GOT3 (cell line): ENCODE measurements at places on chromosomes 4 and X.

- no peak for DNase-seq
Observed at GRCh38 chr4:6815029-6815836, 32.7 kb downstream of the KIAA0232 start.

DNA sequence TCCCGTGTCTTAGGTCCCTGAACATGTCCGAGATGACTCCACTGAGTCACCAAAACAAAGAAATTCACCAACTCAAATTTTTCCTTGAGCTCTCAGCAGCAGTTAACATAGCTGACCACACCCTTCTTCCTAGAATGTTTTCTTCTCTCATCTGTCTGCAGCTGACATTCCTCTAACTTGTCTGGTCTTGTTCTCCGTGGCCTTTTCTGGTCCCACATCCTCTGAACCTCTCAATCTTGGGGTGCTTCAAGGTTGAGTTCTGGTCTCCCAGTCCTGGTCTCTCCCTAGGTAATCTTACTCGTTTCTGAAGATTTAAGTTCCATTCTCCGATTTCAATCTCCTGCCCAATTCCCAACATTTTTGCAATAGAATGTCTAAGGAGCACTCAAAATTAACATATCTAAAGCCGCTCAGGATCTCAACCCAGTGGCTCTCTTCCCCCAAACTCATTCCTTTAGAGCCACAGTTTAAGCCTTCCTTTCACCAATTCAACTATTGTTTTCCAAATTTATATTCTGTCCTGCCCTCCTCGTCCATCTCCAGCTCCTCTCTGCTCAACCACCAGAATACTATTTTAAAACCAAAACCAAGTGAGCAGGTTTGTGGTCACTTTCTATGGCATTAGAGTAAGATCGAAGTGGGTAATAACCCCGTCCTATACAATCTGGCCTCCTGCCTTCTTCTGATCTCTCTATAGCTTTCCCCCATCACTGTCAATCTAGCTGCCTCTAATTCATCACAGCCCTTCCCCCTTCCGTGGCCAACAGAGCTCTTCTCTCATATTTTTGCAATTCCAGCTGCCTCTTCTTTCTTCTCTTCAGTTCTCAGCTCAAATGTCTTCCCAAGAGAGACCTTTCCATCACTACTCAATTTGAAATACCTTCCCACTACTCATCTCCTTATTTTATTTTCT lies 1.2 kb downstream of the TRIML2 start:
- no peak for DNase-seq

- no peak for DNase-seq
Observed at GRCh38 chr4:174401471-174402130, 117.9 kb downstream of the CEP44 start.

DNA sequence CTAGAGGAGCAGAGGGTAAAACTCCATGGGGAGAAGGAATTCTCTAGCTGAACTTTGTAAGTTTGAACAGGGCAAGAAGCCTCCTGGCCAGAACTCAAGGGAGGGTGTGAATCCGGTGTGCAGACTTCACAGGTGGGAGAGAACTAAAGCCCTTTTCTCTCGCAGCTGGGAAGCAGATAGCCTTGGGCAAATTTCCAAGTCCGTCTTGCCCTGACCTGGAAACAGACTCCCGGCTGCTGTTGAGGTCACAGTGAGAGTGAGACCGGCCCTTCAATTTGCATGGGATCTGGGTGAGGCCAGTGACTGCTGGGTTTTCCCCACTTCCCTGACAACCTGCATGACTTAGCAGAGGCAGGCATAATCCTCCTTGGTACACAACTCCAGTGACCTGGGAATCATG lies 94.5 kb upstream of the ZNF827 start:
- no peak for DNase-seq

GRCh38 chrX:49710744-49711319 lies 15.0 kb upstream of the PAGE1 start:
- no peak for DNase-seq

DNA sequence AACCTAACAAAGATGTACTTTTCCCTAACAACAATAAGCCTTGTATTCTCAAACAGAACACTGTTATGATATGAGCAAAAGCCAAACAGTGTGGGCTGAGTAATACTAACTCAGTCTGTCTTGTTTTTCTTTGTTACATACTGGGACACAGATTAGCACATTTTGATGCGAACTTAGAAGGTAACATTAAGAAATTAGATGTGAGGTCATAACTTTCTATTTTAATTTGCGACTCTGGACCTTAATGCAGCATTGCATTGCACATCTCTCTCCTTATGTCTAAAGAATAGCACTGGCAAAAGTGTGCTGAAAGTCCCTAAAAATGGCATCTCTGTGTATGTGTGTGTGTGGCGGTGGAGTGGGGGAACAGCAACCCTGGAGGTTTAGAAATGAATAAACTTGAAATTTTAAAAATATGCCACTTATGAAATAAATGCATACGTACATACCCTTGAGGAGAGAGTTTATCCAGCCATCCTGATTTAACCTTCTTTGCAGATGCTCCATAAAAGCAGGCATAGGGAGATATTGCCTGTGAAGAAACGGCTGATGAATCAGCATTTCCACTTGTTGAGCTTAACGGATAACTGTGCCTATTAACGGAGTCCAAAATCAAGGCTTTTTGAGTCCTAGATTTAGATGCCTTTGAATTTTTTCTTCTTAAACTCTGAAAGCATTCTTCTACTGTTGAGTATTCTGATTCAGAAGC lies 34.2 kb downstream of the ARAP2 start:
- DNase-seq = no peak

DNA sequence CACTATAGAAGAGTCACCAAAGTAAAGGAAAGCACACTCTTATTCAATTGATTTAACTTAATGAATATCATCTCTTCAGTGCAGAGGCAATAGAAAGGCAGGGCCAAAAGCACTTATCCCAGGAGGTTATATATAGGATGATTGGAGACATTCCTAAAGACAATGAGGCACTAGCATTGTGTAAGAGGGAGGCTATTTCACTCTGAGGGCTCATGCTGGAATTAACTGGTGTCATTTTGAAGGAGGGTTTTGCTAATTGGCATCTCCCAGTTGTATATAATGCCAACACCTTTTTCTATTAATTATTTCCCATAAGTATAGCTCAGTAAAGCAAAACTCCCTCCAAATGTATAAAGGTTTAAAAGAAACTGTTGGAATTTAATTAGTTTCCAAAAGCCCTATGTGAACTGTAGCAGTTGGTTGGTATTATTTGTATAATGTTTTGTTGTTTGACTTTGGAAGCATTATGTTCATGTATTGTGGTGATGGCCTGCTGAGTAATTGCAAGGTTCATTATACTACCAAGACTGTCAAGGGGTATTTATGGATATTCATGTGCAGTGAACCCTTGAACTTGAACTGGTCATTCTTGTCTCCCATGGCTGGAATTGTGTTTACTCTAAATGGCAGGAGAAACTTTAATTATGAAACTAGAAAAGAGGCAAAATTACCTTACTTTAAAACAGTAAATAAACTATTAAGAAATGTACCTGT lies 270.3 kb downstream of the BMPR1B start:
- no peak for DNase-seq

DNA sequence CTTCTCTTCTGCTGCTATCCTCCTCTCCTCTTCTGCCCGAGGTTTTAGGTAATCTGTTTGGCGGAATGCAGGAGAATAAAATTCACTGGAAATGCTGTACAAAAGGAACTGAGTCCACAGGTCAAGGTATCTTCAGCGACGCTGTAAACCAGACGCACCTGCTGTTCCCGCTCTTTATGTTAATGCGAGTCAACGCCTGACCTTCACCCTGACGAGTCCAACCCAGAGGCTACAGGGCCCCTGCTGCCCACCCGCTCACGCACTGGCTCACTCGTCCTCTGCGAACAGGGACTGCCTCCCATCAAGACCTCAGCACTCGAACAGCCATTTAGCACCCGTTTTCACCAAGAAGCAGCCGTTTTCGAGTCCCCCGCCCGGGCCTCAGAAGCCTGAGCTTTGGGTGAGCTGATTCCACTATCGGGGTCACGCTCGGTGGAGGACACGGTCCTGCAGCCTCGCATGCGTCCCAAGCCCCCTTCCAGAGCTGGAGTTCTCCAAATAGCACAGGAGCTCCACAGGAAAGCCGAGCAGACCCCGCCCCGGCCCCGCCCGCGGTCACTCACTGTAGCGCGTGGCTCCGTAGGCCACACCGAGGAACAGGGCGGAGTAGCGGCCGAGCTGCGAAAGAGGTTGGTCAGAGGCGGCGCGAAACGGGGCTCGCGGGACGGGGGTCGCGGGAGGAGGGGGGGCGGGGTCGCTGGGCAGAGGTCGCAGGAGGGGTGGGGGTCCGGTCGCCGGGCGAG lies 556 bp downstream of the ATP5ME start:
- DNase-seq = no peak

GRCh38 chr4:148442832-148443511 lies 758 bp upstream of the NR3C2 start:
- DNase-seq = no peak

- no peak for DNase-seq
Observed at GRCh38 chr4:168139336-168139735, 47.0 kb downstream of the ANXA10 start.

- no peak for DNase-seq
Observed at GRCh38 chr4:4913147-4913561, 53.7 kb downstream of the MSX1 start.

- peak; percentile 51 for DNase-seq
Observed at GRCh38 chrX:11758400-11759171, 549 bp downstream of the MSL3 start.

GRCh38 chr4:133920236-133920635 lies 281.4 kb downstream of the PABPC4L start:
- no peak for DNase-seq

DNA sequence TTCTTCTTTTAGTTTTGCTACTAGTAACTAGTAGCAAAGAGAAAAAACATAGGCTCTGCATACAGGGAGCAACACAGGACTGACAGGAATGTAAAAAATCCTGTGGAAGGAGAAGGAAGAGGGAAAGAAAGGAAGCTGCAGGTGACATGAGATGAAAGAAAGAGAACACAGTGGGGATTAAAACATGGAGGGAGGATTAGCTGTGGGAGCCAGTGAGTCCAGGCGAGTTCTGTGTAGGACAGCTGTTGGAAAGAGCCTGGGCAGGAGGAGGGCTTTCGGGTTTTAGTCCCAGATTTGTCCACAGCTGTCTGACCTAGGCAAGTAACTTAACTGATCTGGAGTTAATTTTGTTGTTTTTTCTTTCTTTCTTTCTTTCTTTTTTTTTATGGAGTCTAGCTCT lies 21.6 kb downstream of the CCNG2 start:
- DNase-seq = no peak

DNA sequence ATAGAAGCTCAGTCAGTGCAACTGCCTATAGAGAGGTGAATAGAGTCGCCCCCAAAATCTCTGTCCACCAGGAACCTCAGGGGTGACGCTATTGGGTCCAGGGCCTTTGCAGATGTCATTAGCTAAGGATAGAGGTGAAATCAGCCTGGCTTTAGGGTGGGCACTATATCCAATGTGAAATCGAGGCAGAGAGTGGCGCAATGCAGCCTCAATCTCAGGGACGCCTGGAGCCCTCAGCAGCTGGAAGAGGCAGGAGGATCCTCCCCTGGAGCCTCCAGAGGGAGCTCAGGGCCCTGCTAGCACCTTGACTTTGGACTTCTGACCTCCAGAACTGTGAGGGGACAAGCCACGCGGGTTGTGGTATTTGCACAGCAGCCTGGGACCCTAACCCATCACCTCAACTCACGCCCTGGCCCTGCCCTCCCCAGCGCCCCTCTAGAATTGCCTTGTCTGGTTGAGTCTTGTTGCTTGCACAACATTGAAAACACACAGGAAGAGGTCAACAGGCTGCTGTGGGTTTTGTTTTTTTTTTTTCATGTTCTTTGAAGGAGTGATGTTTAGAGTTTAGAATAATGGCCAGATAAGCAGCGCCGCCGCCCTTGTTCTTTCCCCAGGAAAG lies 89.4 kb upstream of the PSAPL1 start:
- no peak for DNase-seq

GRCh38 chrX:24920769-24921168 lies 95.0 kb downstream of the ARX start:
- no peak for DNase-seq

- no peak for DNase-seq
Observed at GRCh38 chrX:151711154-151711553, 4.7 kb upstream of the FATE1 start.

GRCh38 chr4:6191448-6192130 lies 8.8 kb downstream of the JAKMIP1 start:
- no peak for DNase-seq

- DNase-seq = no peak
Observed at GRCh38 chr4:87844452-87844851, 11.7 kb downstream of the MEPE start.

DNA sequence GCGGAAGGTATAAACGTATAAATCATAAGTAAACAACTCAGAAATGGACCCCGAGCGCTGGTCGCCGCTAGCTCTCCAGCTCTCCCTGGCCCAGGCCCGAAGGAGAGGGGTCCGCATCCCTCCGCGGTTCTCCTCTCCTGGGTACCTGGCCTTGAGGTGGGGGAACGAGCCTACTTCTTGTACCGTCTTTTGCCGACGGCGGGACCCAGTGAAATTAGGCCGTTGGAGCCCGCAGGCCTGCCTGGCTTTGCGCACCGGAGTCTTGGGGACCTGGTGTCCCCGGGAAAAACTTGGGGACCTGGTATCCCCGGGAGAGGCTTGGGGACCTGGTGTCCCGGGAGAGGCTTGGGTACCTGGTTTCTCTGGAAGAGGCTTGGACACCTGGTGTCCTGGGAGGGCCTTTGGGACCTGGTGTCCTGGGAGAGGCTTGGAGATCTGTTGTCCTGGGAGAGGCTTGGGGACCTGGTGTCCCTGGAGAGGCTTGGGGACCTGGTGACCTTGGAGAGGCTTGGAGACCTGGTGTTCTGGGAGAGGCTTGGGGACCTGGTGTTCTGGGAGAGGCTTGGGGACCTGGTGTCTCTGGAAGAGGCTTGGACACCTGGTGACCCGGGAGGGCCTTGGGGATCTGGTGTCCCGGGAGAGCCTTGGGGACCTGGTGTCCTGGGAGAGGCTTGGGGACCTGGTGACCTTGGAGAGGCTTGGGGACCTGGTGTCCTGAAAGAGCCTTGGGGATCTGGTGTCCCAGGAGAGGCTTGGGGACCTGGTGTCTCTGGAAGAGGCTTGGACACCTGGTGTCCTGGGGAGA lies 12.0 kb downstream of the SHOX start:
- DNase-seq = no peak

DNA sequence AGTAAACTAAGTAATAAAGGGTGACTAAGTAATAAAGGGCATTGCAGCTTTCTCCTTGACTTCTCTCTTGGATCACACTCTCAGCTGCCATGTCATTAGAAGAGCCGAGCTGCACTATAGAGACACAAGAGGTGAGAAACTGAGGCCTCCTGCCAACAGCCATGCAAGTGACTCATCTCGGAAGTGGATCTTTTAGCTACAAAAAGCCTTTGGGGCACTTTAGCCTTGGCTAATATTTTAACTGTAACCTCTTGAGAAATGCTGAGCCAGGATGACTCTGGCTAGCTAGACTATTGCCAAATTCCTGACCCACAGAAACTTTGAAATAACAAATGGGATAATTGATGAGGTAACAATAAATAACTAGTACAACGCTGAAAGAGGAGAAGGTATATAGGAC lies 1.5 kb upstream of the NEIL3 start:
- DNase-seq = peak; percentile 1

- no peak for DNase-seq
Observed at GRCh38 chrX:118212817-118213183, 96.2 kb upstream of the KLHL13 start.

- DNase-seq = no peak
Observed at GRCh38 chrX:154349359-154349935, 25.0 kb downstream of the FLNA start.
